Upper lobe of right lung (tissue), 1 donor: ENCODE measurements at places on chromosomes 7 and 10. TPM values are rescaled to one million over a fixed set of nuclear protein-coding genes. Genes with fewer than 3 reads are reported as not detected.

SEMA3D gene
- 13.6 TPM for total RNA-seq

SNCG gene
- 17.2 TPM for total RNA-seq

THNSL1 gene
- total RNA-seq: 3.0 TPM

ZPBP gene
- total RNA-seq: not detected

TWIST1 gene
- not detected for total RNA-seq

TDRD1 gene
- total RNA-seq: 0.14 TPM

TMEM184A gene
- 4.4 TPM for total RNA-seq

FAM185A gene
- 8.1 TPM for total RNA-seq

CALCR gene
- not detected for total RNA-seq

CCDC3 gene
- total RNA-seq: 10.2 TPM

RHOBTB1 gene
- 14.5 TPM for total RNA-seq

PLA2G12B gene
- total RNA-seq: 1.2 TPM

LRRC17 gene
- total RNA-seq: 0.58 TPM

PHKG1 gene
- 0.72 TPM for total RNA-seq

DDIT4 gene
- total RNA-seq: 200 TPM

C10orf143 gene
- total RNA-seq: 3.4 TPM

NUDT1 gene
- total RNA-seq: 13.2 TPM

MYH16 gene
- not detected for total RNA-seq

NOS3 gene
- total RNA-seq: 42.9 TPM

JCAD gene
- total RNA-seq: 67.6 TPM

METTL27 gene
- 2.3 TPM for total RNA-seq

PLXDC2 gene
- 129 TPM for total RNA-seq

TUBB8 gene
- total RNA-seq: 0.20 TPM

CUZD1 gene
- 0.78 TPM for total RNA-seq

ATOH7 gene
- not detected for total RNA-seq

ELFN1 gene
- 4.3 TPM for total RNA-seq

OPN4 gene
- total RNA-seq: not detected

CRTAC1 gene
- 128 TPM for total RNA-seq

SLC16A12 gene
- 1.9 TPM for total RNA-seq

OR9A4 gene
- total RNA-seq: 0.20 TPM

OPTN gene
- total RNA-seq: 61.5 TPM

AMZ1 gene
- 0.29 TPM for total RNA-seq

SUGCT gene
- 4.1 TPM for total RNA-seq

OR6V1 gene
- not detected for total RNA-seq

GLI3 gene
- 17.5 TPM for total RNA-seq

ANKMY2 gene
- 12.3 TPM for total RNA-seq

IL15RA gene
- 36.7 TPM for total RNA-seq

LRCH4 gene
- 88.0 TPM for total RNA-seq

GNB2 gene
- total RNA-seq: 208 TPM

SFRP4 gene
- total RNA-seq: 6.7 TPM

SPOCK2 gene
- total RNA-seq: 187 TPM

PNLIPRP3 gene
- 0.20 TPM for total RNA-seq

WIPF3 gene
- total RNA-seq: 0.67 TPM

CNPY1 gene
- not detected for total RNA-seq

GBF1 gene
- 38.5 TPM for total RNA-seq

EMX2 gene
- not detected for total RNA-seq

CYP26C1 gene
- total RNA-seq: 0.35 TPM

ARHGEF5 gene
- total RNA-seq: 36.9 TPM

NRP1 gene
- 139 TPM for total RNA-seq

KAZALD1 gene
- 8.4 TPM for total RNA-seq

MAGI2 gene
- total RNA-seq: 12.8 TPM

ARMC10 gene
- 33.3 TPM for total RNA-seq

SFTPA1 gene
- 11,191 TPM for total RNA-seq

TMEM26 gene
- total RNA-seq: 0.46 TPM

FAM13C gene
- total RNA-seq: 11.8 TPM

GSTO2 gene
- 9.1 TPM for total RNA-seq
